ENCODE measurements at places on chromosomes 3 and 15. TPM values are rescaled to one million over a fixed set of nuclear protein-coding genes. Genes with fewer than 3 reads are reported as not detected.

NUSAP1 gene
- 3.3 TPM for total RNA-seq

GRK7 gene
- not detected for total RNA-seq

KLF15 gene
- 105 TPM for total RNA-seq

ALPK3 gene
- 2.7 TPM for total RNA-seq

ITIH1 gene
- total RNA-seq: 1,331 TPM

All from left lobe of liver (tissue), 2 donors.